ENCODE measurements at places on chromosomes 7 and 10.

- peak; percentile 51 for DNase-seq
These were observed 70.6 kb downstream of the FOXL3 start for GRCh38 chr7:360454-361100.

- no peak for DNase-seq
These were observed 41.2 kb upstream of the TNS3 start for GRCh38 chr7:47622946-47623640.

GRCh38 chr7:143042790-143043271 lies 9.3 kb upstream of the OR6V1 start:
- DNase-seq: no peak

DNA sequence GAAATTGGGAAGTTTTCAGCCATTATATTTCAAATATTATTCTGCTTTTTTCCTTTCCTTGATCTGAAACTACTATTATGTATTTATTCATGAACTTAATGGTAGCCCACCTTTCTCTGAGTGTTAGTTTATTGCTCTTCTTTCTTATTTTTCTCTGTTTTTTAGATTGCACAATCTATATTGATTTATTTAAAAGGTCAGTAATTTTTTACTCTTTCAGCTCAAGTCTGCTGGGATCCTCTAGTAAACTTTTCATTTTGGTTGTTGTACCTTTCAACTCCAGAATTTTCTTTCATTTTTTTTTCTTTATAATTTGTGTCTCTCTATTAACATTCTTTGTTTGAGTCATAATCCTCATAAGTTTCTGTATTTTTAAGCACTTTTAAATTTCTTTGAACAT lies 529.4 kb upstream of the POT1 start:
- DNase-seq: no peak

DNA sequence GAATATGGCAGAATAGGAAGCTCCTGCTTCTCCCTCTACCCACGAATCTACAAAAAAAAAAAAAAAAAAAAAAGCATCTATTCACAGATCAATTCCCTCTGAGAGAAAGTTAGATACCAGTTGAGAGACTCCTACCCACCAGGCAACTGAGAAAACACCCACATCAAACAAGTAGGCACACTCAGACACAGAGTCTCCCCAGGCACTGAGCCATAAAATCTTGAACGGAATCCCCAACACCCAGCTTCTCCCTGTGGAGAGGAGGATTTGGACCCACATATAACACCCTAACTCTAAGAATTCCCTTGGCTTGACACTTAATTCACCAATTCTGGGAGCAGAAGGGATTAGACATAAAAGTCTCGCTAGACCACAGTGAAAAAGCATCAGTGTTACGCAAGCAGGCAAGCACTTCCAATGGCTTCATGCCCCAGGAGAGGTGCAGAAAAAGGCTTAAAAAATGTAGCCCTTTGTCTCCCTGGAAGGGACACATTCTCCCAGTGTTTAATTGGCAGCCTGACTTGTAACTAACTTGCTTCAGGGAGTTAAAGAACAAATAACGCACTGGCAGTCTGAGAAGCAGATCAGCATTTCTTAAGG lies 192.2 kb downstream of the ELAPOR2 start:
- no peak for DNase-seq

GRCh38 chr10:106278383-106278782 lies 886.1 kb downstream of the SORCS1 start:
- no peak for DNase-seq
